ENCODE measurements at places on chromosomes 1 and 21.
A peak's percentile ranks its signal among the peaks of the same experiment; 100 is the strongest.

GRCh38 chr21:43286196-43286595 lies 117.4 kb downstream of the CRYAA start:
- DNase-seq: no peak

GRCh38 chr1:231919886-231920285 lies 293.3 kb downstream of the DISC1 start:
- DNase-seq: peak; percentile 33

GRCh38 chr1:227355542-227356245 lies 37.4 kb upstream of the CDC42BPA start:
- DNase-seq: no peak

DNA sequence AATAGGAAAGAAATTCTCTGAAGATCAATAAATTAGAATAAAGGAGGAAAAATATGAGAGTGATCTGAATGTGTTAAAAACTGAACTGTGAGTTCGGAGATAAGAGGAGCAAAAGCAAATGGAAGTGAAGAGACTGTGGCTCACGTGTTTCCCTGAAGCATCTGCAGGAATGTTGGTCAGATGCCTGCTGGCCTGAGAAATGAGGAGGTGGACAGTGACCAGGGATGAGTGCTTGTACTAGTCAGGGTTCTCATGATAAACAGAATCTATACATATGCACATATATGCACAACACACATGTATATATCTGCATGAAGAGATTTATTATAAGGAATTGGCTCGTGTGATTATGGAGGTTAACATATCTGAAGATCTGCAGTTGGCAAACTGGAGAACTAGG lies 103.4 kb upstream of the TIAM1 start:
- no peak for DNase-seq

DNA sequence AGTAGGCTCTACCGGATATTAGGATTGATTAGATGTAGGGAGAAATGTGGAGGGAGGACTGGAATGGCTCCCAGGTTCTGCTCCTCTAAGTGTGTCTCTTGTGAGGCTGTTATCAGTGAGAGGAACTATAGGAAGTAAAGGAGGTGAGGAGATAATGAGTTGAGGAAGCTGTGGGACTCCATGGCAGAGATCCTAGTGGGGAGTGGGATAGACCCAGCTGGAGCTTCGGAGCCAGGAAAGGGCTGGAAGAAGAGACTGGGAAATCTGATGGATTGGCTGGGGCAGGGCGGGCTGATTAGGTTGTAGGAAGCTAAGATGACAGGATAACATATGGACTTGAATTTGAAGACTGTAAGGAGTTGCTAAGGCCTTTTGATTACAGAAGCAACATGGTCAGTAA lies 14.8 kb upstream of the BCL9 start:
- no peak for DNase-seq

All from NCI-H1436 (cell line).